ENCODE measurements at places on chromosomes 6 and 20.

- no peak for DNase-seq
Measured at GRCh38 chr6:124960757-124961463, 1.3 kb upstream of the RNF217 start.

DNA sequence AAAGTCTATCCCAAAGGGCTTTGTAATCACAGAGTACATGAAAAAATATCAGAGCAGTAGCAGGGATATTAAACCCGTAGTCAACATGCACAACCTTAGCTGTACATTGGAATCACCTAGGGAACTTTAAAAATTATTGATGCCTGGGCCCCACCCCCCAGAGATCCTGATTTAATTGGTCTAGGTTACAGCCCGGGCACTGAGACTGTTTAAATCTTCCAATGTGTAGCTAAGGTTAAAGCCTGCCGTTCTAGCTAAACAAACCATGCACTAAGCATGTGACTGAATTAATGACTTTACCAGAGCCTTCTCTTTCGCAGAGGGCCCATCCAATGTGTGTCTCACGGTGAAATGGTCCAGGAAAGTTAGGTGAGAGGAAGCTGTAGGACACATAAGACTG lies 14.1 kb upstream of the JAG1 start:
- no peak for DNase-seq

DNA sequence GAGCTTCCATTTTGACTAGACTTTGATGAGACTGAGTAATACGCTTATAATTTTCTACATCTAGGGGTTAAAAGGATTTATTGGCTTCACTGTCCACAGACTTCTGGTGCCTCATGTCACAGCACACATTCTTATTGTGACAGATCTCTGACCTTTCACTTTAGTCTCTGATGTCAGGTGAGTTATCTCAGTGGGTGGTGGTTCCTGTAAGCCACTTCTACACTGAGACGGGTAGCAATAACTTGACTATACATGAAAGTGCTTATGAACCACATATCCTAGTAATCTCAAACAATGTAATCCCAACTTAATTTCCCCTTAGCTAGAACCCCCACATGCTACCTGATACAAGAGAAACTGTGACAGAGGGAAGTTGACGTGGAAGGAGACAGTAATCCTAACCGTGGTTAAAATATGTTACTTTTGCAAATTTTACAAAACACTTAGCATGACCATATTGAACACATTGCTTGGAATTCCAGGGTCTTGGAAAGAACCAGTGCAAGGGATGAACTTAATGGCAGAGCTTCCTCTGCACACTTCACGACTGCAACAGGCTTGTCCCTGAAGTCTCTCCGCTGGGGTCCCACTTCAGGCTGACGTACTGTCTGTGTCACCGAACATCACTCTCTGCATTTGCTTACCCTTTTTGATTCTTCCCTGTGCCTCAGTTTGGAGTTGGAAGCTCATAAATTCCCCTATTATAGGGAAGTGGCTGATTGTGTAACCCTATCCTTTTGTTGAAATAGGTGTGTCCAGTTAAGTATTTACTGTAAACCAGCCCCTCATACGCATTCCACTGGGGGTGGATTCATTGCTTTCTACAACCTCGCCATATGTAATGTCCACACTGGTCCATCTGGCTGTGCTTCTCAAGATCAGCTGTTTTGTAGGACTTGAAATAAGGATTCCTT lies 6.4 kb upstream of the TRIM40 start:
- no peak for DNase-seq

DNA sequence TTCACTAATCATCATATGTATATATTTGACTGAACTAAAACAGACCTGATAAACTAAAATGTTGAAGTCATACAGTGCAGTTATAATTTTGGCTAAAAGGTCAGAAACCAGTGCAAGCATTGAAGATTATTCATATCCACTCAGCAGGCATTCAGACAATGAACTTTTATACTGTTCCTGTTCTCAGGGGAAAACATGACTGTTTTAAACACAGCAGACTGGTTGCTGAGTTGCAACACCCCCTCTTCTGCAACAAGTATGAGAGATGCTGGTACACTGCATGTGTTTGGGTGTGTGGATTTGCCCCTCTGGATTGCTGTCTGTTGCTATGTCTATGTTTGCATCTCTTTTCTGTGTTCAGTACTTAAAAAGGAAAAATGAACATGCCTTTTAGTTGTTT lies 206.8 kb downstream of the EYA4 start:
- DNase-seq, result no peak

GRCh38 chr6:9437836-9438235 lies 977.0 kb downstream of the TFAP2A start:
- no peak for DNase-seq

DNA sequence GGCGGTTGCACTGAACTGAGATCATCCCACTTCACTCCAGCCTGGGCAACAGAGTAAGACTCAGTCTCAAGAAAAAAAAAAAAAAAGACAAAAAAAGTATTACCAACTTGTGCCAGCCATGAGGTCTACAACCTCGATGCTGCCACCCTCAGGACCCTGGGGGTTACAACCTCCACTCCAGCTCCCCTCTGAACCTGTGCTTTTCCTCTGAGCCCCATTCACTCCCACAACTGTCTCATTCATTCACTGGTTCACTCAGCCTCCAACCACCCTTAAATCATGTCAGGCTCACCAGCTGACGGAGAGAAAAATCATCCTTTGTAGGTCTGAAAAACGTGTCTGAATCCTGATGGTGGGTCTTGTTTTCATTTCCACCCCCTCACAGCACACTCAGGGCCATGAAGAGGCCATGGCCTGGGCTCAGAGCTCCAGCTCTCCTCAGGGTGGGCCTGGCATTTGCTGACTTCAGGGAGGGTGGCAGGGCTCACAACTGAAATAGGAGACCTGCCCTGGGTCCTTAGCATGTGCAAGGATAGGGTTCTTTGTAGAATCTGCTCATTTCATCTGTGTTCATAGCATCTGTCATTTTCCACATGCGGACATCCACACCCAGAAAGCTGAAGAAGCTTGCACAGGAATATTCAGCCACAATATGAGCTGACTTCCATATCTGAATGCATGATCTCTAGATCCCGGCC lies 1.9 kb upstream of the ULBP1 start:
- DNase-seq, result peak; percentile 55

GRCh38 chr6:158524311-158524710 lies 35.6 kb upstream of the TMEM181 start:
- DNase-seq, result no peak

- DNase-seq, result no peak
Measured at GRCh38 chr20:58432186-58432954, 43.3 kb downstream of the VAPB start.

DNA sequence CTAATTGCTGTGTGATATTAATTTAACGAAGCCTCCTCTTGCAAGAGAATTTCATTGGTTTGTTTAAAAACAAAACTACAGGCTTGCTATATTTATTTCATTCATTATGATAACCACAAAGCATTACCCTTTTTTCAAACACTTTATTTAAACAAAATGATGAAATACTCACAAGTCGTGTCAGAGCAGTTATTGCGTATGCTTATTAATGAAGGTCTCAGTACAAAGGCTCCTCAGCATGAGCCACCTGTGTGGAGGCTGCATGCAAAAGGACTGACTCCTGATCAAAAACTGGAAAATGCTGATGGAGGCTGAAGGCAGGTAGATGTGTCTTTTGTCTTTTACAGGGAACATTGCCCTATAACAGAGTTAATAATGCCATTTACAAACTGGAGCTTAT lies 130.5 kb downstream of the CRYBG1 start:
- DNase-seq, result no peak

DNA sequence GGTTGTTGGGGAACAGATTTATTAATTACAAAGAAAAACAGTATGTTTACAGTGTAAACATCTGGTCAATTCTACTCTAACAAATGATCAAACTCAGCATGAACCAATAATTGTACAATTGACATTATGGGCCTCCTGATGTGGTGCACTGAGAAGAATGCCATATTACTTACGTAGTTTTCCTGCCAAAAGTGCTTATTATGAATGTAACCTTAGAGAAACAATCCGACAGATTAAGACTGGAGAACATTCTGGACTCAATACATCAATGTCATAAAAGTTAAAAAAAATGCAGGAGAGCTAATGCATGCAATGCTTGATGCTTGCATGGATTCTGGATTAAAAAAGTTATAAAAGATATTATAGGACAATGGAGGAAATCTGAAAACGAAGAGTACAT lies 69.0 kb downstream of the LYRM4 start:
- no peak for DNase-seq

DNA sequence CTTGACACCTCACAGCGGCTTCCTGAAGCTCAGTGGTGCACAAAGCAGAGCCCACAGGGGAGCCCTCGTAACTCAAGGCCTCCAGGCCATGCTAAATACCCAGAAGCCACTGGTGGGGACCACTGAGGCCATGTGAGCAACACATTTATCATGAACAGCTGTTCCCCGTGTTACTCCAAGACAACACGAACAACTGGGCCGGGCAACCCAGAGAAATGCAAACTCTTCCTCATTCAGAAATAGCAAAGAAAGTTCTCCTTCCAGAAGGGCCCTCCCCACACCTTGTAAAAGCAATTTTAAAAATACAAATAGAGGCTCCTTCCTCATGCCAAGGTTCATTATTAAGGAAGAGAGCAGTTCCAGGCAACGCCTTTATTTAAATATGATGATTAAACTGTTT lies 36.3 kb upstream of the SLCO4A1 start:
- no peak for DNase-seq

Data from activated T-cell treated with anti-CD3 and anti-CD28 coated beads, Interleukin-2, amount 50 U/mL, for 1 hour (primary cell).